ENCODE measurements at places on chromosomes 5 and 9. TPM values are rescaled to one million over a fixed set of nuclear protein-coding genes. Genes with fewer than 3 reads are reported as not detected.

DNA sequence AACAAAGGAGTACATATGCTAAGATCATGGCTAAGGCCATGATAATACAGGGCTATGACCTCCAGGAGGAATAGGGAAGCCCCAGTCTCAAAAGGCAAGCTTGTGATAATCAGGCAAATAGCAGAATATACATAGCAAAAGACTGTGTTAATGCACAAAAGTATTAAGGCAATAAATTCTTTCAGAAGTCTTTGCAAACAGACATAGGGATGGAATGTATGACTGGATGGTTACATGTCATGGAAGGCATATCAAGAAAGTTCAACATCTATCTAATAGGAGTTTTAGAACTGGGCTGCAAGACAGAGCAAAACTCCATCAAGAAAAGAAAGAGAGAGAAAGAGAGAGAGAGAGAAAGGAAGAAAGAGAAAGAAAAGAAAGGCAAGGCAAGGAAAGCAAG is 264.5 kb upstream of the CDH6 start:
- H3K27me3 ChIP-seq, result no peaks in the 10 kb centered on the region
- H3K27ac ChIP-seq, result no peak overlapping the region
- H3K4me1 ChIP-seq, result no peaks in the 10 kb centered on the region
- H3K36me3 ChIP-seq, result no peaks in the 10 kb centered on the region
- no peak overlapping the region for H3K4me3 ChIP-seq

DNA sequence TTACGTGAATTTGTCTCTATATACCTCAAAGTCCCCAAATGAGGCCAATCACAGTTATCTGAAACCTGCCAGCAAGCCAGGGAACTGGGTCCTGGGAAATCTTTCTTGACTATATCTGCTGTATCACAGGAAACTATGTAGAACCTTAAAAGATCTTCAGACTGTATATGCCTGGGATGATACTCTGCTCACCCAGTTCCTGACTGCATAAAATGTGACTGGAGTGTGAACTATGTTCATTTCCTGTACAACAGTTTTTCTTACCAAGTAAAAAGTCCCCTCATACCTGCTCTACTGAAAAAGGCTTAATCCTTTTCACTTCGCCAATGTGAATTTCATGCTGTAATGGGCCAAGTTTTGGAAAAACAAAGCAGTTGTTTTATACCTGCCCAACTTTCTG is 162.9 kb downstream of the ELAVL2 start:
- no peaks in the 10 kb centered on the region for H3K27me3 ChIP-seq
- no peak overlapping the region for H3K27ac ChIP-seq
- peaks cover 10% of the 10 kb centered on the region for H3K4me1 ChIP-seq
- DNase-seq, result no peak
- H3K4me3 ChIP-seq, result no peak overlapping the region

GRCh38 chr9:135582966-135583687 is 21.6 kb downstream of the PAEP start:
- DNase-seq, result no peak
- H3K4me1 ChIP-seq, result no peaks in the 10 kb centered on the region
- H3K27me3 ChIP-seq, result no peaks in the 10 kb centered on the region
- no peak overlapping the region for H3K27ac ChIP-seq
- no peak overlapping the region for H3K4me3 ChIP-seq
- H3K36me3 ChIP-seq, result no peaks in the 10 kb centered on the region

- no peak overlapping the region for H3K4me3 ChIP-seq
- peaks cover 12% of the 10 kb centered on the region for H3K4me1 ChIP-seq
- no peak for DNase-seq
- H3K36me3 ChIP-seq, result no peaks in the 10 kb centered on the region
Observed at GRCh38 chr9:93052791-93053540, 5.5 kb upstream of the SUSD3 start.

DNA sequence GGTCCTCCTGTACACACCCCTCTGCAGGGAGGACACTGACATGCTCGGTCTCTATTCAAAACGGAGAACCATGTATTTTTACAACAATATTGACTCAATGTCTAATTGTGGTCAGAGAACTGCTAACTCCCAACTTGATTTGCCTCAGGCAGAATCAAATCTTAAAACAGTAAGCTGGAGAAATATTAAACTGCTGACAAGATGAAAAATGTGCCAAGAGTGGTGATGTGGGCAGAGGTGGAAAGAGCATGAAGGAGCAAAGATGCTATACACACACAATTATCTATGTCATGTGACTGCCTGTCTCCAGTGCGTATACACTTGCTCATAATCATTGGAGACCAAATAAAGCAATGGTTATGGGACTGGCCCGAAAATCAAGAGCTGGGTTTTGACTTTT is 556.1 kb upstream of the ZNF608 start:
- H3K36me3 ChIP-seq, result no peaks in the 10 kb centered on the region
- H3K27ac ChIP-seq, result no peak overlapping the region
- H3K4me1 ChIP-seq, result no peaks in the 10 kb centered on the region
- no peaks in the 10 kb centered on the region for H3K27me3 ChIP-seq
- no peak for DNase-seq

GRCh38 chr9:99222416-99223270 is 561 bp downstream of the SEC61B start:
- H3K27me3 ChIP-seq, result no peaks in the 10 kb centered on the region
- no peaks in the 10 kb centered on the region for H3K36me3 ChIP-seq
- peak overlapping the region; percentile 98 for H3K4me3 ChIP-seq
- peaks cover 72% of the 10 kb centered on the region for H3K4me1 ChIP-seq
- no peak for DNase-seq

GRCh38 chr5:153798830-153799229 is 239.9 kb downstream of the FAM114A2 start:
- H3K4me3 ChIP-seq, result no peak overlapping the region
- no peaks in the 10 kb centered on the region for H3K36me3 ChIP-seq
- H3K27ac ChIP-seq, result no peak overlapping the region
- DNase-seq, result no peak
- no peaks in the 10 kb centered on the region for H3K27me3 ChIP-seq
- H3K4me1 ChIP-seq, result no peaks in the 10 kb centered on the region

- no peak for DNase-seq
- H3K4me1 ChIP-seq, result peaks cover 13% of the 10 kb centered on the region
- no peak overlapping the region for H3K4me3 ChIP-seq
- H3K27ac ChIP-seq, result no peak overlapping the region
- no peaks in the 10 kb centered on the region for H3K27me3 ChIP-seq
Observed at GRCh38 chr5:137802282-137803210, 48.4 kb upstream of the HNRNPA0 start.

GRCh38 chr5:158869092-158869491 is 230.6 kb downstream of the EBF1 start:
- no peaks in the 10 kb centered on the region for H3K27me3 ChIP-seq
- H3K36me3 ChIP-seq, result no peaks in the 10 kb centered on the region
- H3K27ac ChIP-seq, result no peak overlapping the region
- H3K4me3 ChIP-seq, result no peak overlapping the region

GRCh38 chr9:92658176-92658575 is 11.8 kb downstream of the IPPK start:
- no peaks in the 10 kb centered on the region for H3K36me3 ChIP-seq
- no peaks in the 10 kb centered on the region for H3K27me3 ChIP-seq
- no peaks in the 10 kb centered on the region for H3K4me1 ChIP-seq
- H3K27ac ChIP-seq, result no peak overlapping the region
- DNase-seq, result no peak

- DNase-seq, result no peak
- no peak overlapping the region for H3K27ac ChIP-seq
- H3K4me1 ChIP-seq, result no peaks in the 10 kb centered on the region
- H3K36me3 ChIP-seq, result no peaks in the 10 kb centered on the region
- no peak overlapping the region for H3K4me3 ChIP-seq
Observed at GRCh38 chr9:91809581-91810285, 140.3 kb downstream of the ROR2 start.

- no peak overlapping the region for H3K4me3 ChIP-seq
- no peaks in the 10 kb centered on the region for H3K36me3 ChIP-seq
- no peak for DNase-seq
- H3K27me3 ChIP-seq, result no peaks in the 10 kb centered on the region
- H3K27ac ChIP-seq, result peak overlapping the region; percentile 92
Observed at GRCh38 chr9:113578882-113579282, 115.4 kb downstream of the RGS3 start.

- no peak for DNase-seq
- H3K4me3 ChIP-seq, result no peak overlapping the region
- no peaks in the 10 kb centered on the region for H3K4me1 ChIP-seq
Observed at GRCh38 chr5:128765448-128766061, 199.7 kb upstream of the SLC27A6 start.

GRCh38 chr9:136305804-136306203 is 1.9 kb upstream of the CCDC187 start:
- no peaks in the 10 kb centered on the region for H3K27me3 ChIP-seq
- no peaks in the 10 kb centered on the region for H3K36me3 ChIP-seq
- H3K27ac ChIP-seq, result no peak overlapping the region
- no peaks in the 10 kb centered on the region for H3K4me1 ChIP-seq
- H3K4me3 ChIP-seq, result no peak overlapping the region

DNA sequence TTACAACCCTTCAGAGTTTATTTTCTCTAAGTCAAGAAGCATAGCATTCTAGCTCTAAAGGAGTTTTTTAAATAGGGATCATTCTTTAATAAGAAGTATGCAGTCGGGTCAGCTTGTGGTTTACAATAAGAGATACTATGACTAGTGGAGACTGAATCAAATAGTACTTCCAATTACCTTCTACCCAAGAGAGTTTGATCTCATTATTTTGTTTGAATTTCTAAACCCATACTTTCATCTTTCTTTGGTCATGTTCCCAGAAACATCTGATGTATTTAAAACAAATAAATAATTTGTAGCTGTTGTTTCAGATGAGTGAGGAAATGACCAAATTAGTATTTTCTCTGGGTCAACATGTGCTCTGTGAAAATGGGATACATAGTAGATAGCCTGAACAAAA is 160.2 kb upstream of the CDH6 start:
- no peaks in the 10 kb centered on the region for H3K36me3 ChIP-seq
- no peak overlapping the region for H3K4me3 ChIP-seq
- no peaks in the 10 kb centered on the region for H3K4me1 ChIP-seq
- no peaks in the 10 kb centered on the region for H3K27me3 ChIP-seq
- H3K27ac ChIP-seq, result no peak overlapping the region

GRCh38 chr9:122946461-122947005 is 5.7 kb downstream of the RABGAP1 start:
- no peaks in the 10 kb centered on the region for H3K36me3 ChIP-seq
- H3K4me1 ChIP-seq, result peaks cover 56% of the 10 kb centered on the region
- H3K27me3 ChIP-seq, result no peaks in the 10 kb centered on the region
- H3K4me3 ChIP-seq, result no peak overlapping the region
- H3K27ac ChIP-seq, result no peak overlapping the region
- no peak for DNase-seq

DNA sequence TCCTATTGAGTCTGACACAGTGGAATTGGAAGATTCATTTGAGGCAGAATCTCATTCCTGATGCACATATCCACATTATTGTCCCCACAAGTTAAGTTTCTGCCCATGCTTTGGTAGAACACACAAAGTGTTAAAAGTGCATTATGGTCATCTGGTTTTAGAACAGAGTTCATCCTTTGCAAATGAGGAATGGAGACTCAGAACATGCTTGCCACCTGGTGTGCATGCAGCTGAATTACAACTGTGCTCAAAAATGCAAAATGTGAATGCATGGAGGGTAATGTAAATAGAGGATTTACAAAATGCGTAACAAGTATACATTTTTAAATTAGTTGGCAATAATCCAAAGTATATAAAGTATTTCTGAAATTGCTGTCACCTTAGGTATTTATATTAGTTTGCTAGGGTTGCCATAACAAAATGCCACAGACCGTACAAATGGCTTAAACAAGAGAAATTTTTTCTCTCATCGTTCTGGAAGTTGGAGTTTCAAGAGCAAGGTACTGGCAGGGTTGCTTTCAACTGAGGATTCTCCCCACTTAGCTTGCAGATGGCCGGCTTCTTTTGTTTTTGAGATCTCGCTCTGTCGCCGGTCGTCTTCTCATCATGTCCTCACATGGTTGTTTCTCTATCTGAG is 671.1 kb downstream of the TAF11L14 start:
- H3K27ac ChIP-seq, result no peak overlapping the region
- no peaks in the 10 kb centered on the region for H3K4me1 ChIP-seq
- H3K27me3 ChIP-seq, result no peaks in the 10 kb centered on the region
- no peaks in the 10 kb centered on the region for H3K36me3 ChIP-seq
- no peak overlapping the region for H3K4me3 ChIP-seq

DNA sequence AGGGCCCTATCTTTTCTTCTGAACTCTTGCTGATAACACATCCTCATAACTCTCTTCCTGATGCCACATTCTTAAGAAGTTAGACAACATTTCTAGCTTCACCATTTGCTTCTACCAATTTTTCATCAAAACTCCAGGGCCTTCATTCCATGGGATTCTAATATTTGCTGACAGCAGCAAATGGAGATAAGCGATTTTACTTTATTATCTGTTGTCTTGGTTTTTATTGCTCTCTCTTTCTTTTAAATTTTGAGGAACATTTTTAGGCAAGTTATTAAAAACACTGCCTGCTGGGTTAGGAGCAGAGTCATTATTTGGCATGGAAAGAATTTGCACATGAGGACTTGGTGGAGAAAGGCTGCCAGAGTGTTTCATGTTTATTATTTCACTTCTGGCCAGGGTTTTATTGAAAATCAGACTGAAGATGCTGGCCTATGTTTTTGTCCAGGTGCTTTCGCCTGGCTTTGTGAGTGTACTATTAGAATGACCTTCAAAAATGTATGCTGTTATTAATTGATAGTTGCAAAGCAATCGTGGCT is 27.7 kb downstream of the NSG2 start:
- H3K36me3 ChIP-seq, result no peaks in the 10 kb centered on the region
- no peaks in the 10 kb centered on the region for H3K4me1 ChIP-seq

- H3K27ac ChIP-seq, result no peak overlapping the region
- H3K27me3 ChIP-seq, result no peaks in the 10 kb centered on the region
- H3K36me3 ChIP-seq, result no peaks in the 10 kb centered on the region
Observed at GRCh38 chr9:85167146-85167545, 497.6 kb downstream of the NTRK2 start.

- H3K27me3 ChIP-seq, result no peaks in the 10 kb centered on the region
- no peak overlapping the region for H3K4me3 ChIP-seq
- no peak overlapping the region for H3K27ac ChIP-seq
Observed at GRCh38 chr5:178309271-178310013, 76.8 kb upstream of the PHYKPL start.

GRCh38 chr5:113693701-113694100 is 180.2 kb downstream of the YTHDC2 start:
- no peaks in the 10 kb centered on the region for H3K4me1 ChIP-seq
- no peak overlapping the region for H3K4me3 ChIP-seq
- H3K27me3 ChIP-seq, result peaks cover 8% of the 10 kb centered on the region
- no peak overlapping the region for H3K27ac ChIP-seq
- no peaks in the 10 kb centered on the region for H3K36me3 ChIP-seq

The GLRA1 gene
- total RNA-seq, result not detected

The ANKRD33B gene
- total RNA-seq, result 3.9 TPM

The GRM6 gene
- not detected for total RNA-seq

The C5orf52 gene
- total RNA-seq, result not detected

The TSSK1B gene
- total RNA-seq, result not detected

The SPINK6 gene
- total RNA-seq, result not detected

The PCDHGB7 gene
- 7.9 TPM for total RNA-seq
